ENCODE measurements at places on chromosomes 11 and 22.

GRCh38 chr11:68293708-68294107 lies 18.7 kb upstream of the LRP5 start:
- DNase-seq: no peak

GRCh38 chr22:24366701-24367100 lies 60.7 kb upstream of the ADORA2A start:
- DNase-seq: no peak

DNA sequence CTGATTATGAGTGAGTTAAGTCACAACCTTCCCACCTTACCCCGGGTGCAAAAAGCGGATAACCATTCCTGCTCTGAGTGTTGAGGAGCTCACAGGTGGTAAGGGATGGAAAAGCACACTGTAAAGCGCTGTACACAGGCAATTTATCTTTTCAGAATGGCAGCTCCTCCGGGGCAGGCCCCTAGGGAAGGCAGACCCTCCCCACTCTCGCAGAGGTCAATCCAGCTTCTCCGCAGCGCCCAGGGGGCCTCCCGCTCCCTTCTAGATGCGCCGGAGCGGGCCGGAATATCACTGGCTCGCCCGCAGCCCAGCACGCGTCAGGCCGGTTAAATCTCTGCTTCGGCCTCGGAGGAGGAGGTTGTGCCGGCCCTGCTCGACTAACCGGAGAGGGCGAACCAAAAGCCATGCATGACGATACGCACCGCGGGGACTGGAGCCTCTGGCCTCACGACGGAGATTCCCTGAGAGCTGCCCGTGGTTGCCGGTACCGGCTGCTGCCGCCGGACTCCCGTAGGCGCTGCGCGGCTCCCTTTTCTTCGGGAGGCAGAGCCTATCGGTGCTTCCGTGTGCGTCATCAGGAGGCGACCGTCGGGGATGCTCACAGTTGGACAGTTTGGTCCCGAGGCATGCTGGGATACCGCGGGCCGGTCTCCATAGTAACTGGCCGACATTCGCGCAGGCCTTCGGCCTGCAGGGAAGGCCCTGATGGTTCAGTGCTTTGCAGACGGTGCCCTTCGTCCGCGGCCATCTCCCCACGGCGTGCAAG lies at the start of gene BRMS1:
BRMS1 (minus strand) TSS at position 555 of the 766 bp plus-strand sequence. CDS start 2,870 bp downstream, outside the sequence.
- peak; percentile 80 for DNase-seq

GRCh38 chr11:129644326-129644725 lies 171.3 kb upstream of the TMEM45B start:
- DNase-seq: no peak

- DNase-seq: no peak
Measured at GRCh38 chr11:12695221-12695794, 21.1 kb downstream of the TEAD1 start.

DNA sequence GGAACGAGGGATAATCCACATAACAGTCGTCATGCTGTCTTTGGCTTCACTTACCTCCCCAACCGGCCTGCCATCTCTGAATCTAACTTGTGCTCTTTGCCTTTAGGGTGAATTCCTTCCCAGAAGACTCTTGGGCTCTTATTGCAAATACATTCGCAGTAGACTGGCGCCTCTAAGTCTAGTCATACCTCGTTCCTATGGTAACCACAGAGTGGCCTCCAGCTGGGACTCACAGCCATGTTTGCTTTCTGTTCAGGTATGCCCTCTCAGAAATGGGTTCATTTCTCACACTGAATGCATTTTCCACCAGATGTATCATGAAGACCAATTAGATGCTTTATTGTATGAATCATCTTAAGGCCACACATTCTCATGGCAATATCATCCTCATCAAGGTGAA lies 112.7 kb downstream of the FAR1 start:
- no peak for DNase-seq

- DNase-seq: no peak
Measured at GRCh38 chr11:62573006-62573591, 592 bp downstream of the EEF1G start.

GRCh38 chr11:100703801-100704575 lies 16.9 kb downstream of the ARHGAP42 start:
- DNase-seq: no peak
